ENCODE measurements at places on chromosomes 2 and 18.

GRCh38 chr18:36812678-36813077, 16.1 kb downstream of the TPGS2 start:
- no peak for DNase-seq

DNA sequence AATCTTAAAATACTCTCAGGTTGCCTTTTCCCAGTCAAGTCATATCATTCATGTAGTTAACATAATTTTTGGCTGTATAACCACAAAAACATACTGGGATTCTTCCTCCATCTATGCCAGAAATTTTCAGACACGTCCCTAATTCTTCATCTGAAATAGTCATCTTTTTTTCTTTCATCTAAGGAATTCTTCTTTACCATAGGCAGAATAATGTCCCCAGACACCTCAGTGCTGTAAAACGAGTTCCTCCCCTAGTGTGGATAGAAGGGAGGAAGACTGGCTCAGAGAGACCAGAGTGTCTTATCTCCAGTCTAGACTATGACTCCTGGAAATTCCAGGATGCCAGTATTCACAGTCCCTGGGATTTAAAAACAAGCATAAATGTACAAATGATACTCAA, 127.8 kb downstream of the MREG start:
- no peak for DNase-seq

- DNase-seq = no peak
These were observed 88.8 kb downstream of the CRIM1 start for GRCh38 chr2:36444216-36444936.

GRCh38 chr2:179842498-179843153, 18.8 kb downstream of the ZNF385B start:
- no peak for DNase-seq

DNA sequence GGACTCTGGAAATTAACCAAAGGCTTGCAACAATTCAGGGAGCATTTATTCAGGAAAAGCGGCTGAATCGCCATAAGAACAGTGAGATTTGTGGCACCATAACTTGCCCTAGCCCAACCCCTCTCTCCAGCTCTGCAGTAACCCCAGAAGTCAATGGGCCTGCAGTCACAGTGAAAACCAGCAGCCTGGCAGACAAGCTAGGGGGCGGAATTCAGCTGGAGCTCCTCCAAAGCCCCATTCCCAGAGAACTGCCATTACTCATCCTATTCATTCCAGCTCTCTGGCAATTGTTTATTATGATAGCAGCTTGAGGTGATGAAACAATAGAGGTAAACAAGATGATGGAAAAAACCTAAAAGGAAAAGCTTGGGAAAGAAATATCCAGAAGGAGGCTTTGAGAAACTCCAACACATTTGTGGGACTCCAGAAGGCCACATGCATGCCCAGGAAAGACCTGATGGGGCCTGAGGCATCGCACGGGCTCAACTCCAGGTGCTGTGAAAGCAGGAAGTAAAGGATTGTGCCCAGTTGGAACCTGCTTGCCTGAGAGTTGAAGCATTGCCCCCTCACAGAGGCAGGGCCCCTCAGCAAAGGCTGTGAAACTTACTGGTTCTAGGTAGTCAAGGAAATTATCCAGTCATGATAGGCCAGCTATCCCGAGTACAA, 126.7 kb downstream of the TWIST2 start:
- DNase-seq = no peak

GRCh38 chr2:144249035-144249637, 270.8 kb downstream of the ZEB2 start:
- DNase-seq = no peak

DNA sequence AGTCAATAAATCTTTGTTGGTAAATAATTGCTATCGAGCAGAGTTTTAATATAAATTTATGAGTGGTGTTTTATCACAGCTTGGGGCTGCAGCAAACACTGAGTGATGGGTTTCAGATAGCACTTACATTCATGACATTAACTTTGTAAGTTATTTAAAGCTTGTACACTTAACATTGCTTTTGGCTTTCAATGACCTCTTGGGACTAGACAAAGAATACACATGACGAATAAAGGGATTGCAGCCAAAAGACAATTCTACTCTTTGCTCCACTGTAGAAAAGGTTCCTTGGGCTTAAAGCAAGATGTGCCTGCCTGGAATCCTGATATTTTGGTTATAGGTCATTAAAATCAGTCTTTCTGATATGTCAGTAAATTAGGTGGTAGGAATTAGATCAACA, 299.5 kb downstream of the GBX2 start:
- DNase-seq = no peak

DNA sequence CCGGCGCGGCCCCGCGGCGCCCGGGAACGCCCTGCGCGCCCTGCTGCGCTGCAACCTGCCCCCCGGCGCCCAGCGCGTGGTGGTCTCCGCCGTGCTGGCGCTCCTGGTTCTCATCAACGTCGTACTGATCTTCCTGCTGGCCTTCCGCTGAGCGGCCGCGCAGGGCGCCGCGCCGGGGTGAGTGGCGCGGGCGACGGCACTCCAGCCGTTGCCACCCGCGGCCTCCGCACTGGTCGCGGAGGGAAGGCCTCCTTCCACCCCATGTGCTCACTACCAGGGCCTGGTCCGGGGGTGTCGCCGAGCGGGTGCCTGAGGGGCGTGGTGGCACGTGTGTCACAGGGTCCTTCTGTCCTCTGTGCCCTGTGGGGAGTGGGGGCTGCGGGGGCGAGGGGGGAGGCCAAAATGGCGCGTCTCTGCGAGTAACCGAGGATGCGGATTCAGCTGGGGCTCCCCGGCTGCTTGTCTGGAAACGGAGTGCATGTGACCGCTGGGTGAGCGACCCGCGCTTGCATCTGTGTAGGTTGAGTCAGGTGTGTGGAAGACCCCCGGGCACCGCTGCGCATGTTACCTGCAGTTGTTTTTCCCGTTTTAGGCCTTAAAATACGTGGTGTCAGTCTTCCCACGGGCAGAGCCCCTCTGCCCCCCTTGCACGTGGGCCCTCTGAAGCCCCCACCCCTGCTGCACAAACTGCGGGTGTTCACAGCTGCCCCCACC, 58.0 kb downstream of the FAM168B start:
- no peak for DNase-seq

DNA sequence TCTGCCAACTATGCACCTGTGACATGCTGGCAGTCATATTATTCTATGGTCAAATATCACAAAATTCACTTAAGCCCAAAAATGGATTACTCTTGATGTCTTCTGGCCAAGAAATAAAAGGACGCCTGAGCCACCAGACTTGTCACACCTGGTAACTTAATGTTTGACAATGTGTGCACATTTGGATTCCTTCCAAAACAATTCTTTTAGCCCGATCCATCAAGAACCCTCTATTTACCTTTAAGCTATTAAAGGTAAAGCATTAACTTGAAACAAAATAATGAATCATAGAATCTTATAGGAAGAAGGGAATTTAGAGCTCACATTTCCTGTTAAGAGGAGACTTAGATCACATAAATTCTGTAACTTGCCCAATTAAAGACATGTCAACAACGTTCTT, 46.5 kb upstream of the NFU1 start:
- no peak for DNase-seq

DNA sequence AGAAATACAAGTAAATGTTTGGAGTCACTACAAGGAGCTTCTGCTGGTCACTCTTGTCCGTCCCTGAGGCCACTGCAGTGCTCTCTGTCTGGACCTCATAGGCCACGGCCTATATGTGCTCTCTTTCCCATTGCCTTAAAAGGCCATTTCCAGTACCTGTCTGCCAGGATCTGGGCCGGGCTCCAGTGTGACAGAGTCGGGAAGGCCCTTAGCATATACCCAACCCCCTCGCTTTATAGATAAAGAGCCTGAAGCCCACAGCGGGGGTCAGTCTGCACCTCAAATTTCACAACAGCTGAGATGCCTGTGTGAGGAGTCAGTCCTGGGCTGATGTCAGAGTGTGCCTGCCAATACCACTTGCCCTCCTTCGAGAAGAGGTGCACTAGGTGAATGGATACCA, 39.9 kb downstream of the ADD2 start:
- no peak for DNase-seq

Measured in CD4-positive, alpha-beta T cell treated with Interleukin-21 for 1 hour (primary cell).